Upper lobe of right lung (tissue), 1 donor: ENCODE measurements at places on chromosomes 2 and 18. TPM values are rescaled to one million over a fixed set of nuclear protein-coding genes. Genes with fewer than 3 reads are reported as not detected.

The SNORC gene
- 0.96 TPM for total RNA-seq

The HOXD13 gene
- total RNA-seq: not detected

- DNase-seq: no peak
Observed at GRCh38 chr18:79371561-79372121, 24.1 kb upstream of the NFATC1 start.

- DNase-seq: no peak
Observed at GRCh38 chr2:169065422-169065821, 3.9 kb upstream of the DHRS9 start.

- DNase-seq: no peak
Observed at GRCh38 chr2:6754419-6754818, 111.3 kb downstream of the CMPK2 start.
